ENCODE measurements at places on chromosomes 6 and 20. TPM values are rescaled to one million over a fixed set of nuclear protein-coding genes. Genes with fewer than 3 reads are reported as not detected.

- H3K27ac ChIP-seq: peak overlapping the region; percentile 87
- DNase-seq: peak; percentile 87
- no peaks in the 10 kb centered on the region for H3K36me3 ChIP-seq
- no peaks in the 10 kb centered on the region for H3K4me1 ChIP-seq
Observed at GRCh38 chr6:163413345-163414116, 987 bp upstream of the QKI start.

DNA sequence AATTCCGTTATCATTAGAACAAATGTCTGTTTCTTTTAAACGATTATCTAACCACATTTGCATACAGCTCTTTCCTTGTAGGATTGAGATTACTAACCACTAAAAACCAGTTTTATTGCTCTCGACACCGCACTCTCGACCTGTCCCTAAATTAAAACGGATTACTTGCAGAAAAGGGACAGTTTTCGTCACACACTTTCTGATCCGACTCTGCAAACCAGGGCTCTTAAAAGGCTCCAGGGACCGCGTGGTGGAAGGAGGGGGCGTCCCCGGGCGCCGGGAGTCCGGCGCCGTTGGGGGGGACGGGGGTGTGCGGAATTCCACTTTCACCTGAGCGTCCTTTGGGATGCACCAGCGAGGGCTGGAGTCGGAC lies 731 bp downstream of the MAK start:
- H3K36me3 ChIP-seq: no peaks in the 10 kb centered on the region
- H3K27me3 ChIP-seq: peaks cover 10% of the 10 kb centered on the region
- H3K4me3 ChIP-seq: peak overlapping the region; percentile 68
- no peaks in the 10 kb centered on the region for H3K4me1 ChIP-seq
- H3K27ac ChIP-seq: no peak overlapping the region
- DNase-seq: no peak

Gene ABHD16B
- not detected for total RNA-seq

Gene C6orf132
- 1.2 TPM for total RNA-seq

DNA sequence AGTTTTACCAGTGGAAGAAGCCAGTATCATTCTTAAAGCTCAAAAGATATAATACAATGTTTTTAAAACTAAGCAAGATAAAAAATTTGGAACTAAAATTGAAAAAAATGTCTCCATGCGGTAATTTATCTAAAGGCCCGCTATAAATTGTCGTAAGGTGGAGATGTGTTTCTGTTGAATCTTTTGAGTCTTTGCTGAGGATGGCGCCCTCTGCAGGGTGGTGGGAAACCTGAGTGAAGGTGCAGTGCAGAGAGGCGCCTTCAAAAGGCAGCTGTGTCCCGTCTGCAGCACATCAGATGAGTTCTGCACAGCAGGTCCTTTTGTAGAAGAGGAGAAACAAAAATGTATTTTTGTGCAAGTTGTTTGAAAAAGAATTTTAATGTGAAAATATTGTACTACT lies 29.4 kb upstream of the KIF25 start:
- no peak overlapping the region for H3K4me3 ChIP-seq
- peaks cover 3% of the 10 kb centered on the region for H3K36me3 ChIP-seq
- no peak overlapping the region for H3K27ac ChIP-seq
- H3K27me3 ChIP-seq: no peaks in the 10 kb centered on the region
- no peaks in the 10 kb centered on the region for H3K4me1 ChIP-seq

GRCh38 chr20:39904476-39905112 lies 784.4 kb downstream of the MAFB start:
- H3K4me3 ChIP-seq: no peak overlapping the region
- DNase-seq: no peak
- no peak overlapping the region for H3K27ac ChIP-seq
- H3K36me3 ChIP-seq: no peaks in the 10 kb centered on the region

DNA sequence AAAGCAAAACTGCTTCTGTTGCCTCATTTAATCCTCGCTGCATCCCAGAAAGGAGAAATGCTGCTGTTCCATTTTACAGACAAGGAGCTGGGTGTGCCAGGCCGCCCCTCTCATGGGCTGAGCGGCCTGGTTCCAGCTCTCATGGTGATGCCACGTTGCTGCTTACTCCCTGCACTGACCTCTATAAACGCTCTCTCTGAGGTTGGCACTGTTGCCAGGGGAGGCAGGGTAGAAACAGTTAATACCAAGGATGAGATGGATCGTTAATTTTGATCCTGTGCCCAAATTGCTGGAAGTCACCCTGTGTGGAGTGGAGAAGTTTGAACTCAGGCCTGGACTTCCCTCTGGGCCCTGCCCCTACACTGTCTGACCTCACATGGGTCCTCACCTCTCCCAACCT lies 25.6 kb downstream of the SIRPA start:
- H3K27me3 ChIP-seq: no peaks in the 10 kb centered on the region
- H3K4me3 ChIP-seq: no peak overlapping the region
- DNase-seq: no peak
- peaks cover 13% of the 10 kb centered on the region for H3K36me3 ChIP-seq
- no peaks in the 10 kb centered on the region for H3K4me1 ChIP-seq
